NCI-H2081 treated with DMSO at 0.1 percent for 48 hours (cell line): ENCODE measurements at places on chromosomes 2 and 18.

GRCh38 chr2:232976666-232977437 is 36.2 kb downstream of the NGEF start:
- DNase-seq = no peak

- DNase-seq = peak; percentile 73
These were observed at the start of gene ALMS1 for GRCh38 chr2:73385504-73386341. Gene ALMS1 (plus strand): TSS chr2:73385836. CDS start chr2:73385869, 33 bp downstream.

GRCh38 chr18:10526561-10526949 is 728 bp downstream of the NAPG start:
- DNase-seq = no peak

- DNase-seq = no peak
These were observed 32.7 kb downstream of the CTLA4 start for GRCh38 chr2:203900253-203900652.

GRCh38 chr2:60551240-60552077 is 2.0 kb downstream of the BCL11A start:
- no peak for DNase-seq

- peak; percentile 74 for DNase-seq
These were observed 87.6 kb downstream of the NRP2 start for GRCh38 chr2:205769879-205770278.

GRCh38 chr2:118310681-118311429 is 222.6 kb downstream of the INSIG2 start:
- no peak for DNase-seq

DNA sequence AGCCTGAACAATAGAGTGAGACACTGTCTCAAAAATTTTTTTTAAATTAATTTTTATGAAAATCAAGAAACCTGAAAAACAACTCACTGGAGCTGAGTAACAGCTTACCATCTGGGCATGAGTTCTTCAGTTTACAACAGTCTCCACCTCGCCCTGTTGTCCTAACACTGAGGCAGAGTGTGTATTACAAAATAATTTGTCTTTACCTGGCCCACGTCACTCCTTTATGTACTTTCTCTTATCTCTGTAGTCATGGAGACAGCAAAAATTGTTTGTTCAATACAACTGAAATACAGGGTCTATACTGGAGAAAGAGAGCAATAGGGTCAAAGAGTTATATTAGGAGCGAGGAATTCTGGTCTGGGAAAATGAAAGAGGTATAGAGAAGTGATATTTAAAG is 48.1 kb downstream of the CYTIP start:
- no peak for DNase-seq

GRCh38 chr18:35547008-35547605 is 34.4 kb upstream of the GALNT1 start:
- no peak for DNase-seq

DNA sequence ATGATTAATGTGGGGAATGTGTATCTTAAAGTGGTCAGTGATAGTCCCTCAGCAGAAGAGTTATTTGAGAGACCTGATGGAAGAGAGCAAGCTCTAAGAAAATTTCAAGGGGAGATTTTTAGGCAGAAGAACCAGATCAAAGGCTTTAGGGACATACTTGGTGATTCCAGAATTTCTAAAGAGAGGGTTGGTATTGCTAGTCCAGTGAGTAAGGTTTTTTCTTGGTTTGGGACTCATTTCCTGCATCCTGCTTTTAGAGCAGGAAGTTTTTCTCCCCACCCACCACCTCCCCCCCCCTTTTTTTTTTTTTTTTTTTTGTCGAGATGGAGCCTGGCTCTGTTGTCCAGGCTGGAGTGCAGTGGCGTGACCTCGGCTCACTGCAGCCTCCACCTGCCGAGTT is 42.7 kb upstream of the DYSF start:
- DNase-seq = no peak

- no peak for DNase-seq
These were observed 4.8 kb downstream of the ITPRIPL1 start for GRCh38 chr2:96329874-96330273.

- DNase-seq = no peak
These were observed 118.4 kb upstream of the REG3G start for GRCh38 chr2:78907089-78907488.

DNA sequence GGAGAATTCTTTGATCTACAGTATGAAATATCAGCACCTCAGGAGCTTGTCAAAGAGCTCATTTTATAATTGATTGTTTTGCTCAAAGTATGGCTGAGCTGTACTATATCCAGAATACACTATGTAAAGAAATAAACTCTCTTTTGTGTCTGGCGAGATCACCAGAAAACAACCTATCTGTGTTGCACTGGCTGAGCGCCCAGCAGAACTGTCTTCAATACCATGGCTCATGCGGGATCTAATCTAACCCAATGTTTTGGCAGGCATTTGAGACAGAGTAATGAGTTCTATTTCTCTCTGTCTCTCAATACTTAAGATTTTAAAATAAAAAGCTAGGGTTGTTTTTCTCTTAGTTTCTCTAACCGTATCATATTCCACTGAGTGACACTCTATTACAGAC is 192.4 kb downstream of the L3MBTL4 start:
- no peak for DNase-seq

GRCh38 chr2:62472312-62472711 is 33.7 kb downstream of the TMEM17 start:
- DNase-seq = no peak

- no peak for DNase-seq
These were observed 516 bp downstream of the EIF2AK2 start for GRCh38 chr2:37156071-37156856.

DNA sequence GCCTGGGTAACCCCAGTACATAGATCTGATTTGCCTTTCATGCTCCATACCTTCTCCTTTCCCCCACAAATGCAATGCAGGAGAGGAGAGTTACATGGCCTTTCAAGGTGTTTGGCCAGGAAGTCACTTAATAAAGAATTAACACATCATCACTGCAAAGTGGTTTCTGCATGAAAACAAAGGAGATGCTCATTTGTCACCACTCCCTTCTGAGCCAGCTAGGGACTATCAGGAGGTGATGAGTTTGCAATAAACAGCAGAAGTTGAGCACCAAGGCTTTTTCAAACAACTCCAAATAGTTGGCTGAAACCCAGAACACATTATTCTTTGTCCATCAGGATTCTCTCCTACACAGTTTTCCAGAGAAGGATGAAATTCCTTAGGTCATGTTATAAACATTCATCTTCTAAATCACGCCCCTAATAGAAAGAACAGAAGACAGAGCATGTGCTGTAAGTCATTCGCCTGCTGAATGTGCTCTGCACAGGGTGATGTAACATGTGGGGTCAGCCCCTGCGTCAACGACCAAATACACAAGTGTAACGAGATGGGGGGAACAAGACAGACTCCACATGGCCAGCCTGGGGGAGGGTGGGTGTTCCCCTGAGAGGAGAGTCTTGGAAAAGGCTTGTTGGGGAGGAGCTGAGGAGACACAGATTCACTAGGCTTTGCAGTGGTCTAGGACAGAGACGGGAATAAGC is 87.3 kb upstream of the RMDN2 start:
- DNase-seq = no peak

DNA sequence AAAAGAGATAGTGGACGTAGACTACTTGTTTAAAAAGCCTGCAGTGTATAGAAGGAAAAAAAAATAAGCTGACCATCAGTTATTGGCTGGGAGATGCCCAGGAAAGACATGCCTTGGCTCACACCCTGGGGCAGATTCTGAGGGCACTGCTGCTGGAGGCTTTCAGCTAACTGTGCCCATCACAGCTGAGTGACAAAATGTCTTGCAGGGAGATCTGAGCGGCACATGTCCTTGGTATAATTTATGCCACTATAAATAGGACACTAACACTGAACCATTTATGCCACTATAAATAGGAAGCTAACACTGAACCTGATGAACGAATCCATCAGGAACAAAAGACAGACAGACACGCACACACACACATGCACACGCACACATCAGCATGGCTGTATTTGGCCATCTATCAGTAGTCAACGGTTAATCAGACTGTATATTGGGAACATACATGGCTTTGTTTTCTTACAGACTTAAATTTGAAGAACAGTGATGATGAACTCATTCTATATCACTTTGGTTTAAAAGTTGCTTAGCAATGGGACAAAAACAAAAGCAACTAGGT is 68.2 kb upstream of the NOSTRIN start:
- no peak for DNase-seq

DNA sequence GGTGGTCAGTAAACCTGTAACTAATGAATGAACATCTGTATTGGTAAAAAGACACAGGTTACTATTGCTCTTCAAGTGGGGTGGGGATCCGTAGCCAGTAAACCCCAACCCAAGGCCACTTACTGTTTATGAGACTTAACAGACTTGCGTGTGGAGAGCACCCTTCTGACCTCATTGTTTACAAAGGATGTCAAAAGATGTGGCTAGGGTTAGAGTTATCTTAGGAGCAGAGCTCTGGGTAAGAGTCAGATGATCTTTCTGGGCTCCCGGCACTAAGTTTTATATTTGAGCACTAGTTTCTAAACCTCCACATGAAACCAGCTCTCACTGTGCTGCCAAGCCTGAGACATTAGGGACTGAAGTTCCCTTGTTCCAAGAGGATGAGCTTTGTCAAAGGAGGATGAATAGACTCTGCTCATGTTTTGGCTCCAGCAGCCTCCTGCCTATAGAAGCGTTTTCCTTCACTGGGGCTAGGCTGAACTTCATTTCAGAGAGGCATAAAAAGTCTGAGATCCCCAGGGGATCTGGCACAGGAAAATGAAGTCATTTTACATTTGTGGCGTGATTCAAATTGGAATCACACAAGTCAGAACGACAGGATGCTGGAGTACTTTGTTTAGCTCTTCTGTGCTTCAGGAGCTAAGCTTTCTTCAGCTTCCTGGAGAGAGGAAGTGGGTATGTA is 403.1 kb upstream of the TRIB2 start:
- no peak for DNase-seq

- no peak for DNase-seq
These were observed 35.8 kb upstream of the PTPN4 start for GRCh38 chr2:119723784-119724467.

DNA sequence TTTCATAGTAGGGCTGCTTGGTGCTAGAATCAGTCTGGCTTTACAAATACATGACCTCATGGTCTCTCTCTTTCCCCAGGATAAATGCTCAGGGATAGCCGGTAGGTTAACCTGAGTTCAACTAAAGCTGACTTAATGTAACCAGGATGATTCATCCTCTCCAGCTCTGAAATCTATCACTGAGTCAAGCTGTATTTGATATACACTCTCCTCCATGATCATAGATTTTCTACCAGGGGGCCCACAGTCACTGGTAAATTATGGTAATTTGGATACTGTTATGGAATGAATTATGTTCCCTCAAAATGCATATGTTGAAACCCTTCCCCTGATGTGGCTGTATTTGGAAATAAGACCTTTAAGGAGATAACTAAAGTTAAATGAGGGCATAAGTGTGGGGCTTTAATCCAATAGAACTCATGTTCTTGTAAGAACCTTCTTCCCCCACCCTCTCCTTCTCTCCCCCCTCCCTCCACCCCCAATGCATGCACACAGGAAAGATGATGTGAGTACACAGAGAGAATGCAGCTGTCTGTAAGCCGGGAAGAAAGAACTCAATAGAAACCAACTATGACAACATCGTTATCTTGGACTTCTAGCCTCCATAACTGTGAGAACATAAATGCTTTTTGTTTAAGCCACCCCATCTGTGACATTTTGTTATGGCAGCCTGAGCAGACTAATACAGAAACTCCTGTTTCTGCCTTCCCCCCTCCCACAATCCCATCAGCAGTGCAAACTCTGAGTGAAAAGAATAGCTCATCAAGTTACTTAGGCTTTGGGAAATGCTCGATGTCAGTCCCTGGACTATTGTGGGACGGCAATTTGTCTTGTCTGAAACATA is 134.9 kb upstream of the KYNU start:
- DNase-seq = no peak

DNA sequence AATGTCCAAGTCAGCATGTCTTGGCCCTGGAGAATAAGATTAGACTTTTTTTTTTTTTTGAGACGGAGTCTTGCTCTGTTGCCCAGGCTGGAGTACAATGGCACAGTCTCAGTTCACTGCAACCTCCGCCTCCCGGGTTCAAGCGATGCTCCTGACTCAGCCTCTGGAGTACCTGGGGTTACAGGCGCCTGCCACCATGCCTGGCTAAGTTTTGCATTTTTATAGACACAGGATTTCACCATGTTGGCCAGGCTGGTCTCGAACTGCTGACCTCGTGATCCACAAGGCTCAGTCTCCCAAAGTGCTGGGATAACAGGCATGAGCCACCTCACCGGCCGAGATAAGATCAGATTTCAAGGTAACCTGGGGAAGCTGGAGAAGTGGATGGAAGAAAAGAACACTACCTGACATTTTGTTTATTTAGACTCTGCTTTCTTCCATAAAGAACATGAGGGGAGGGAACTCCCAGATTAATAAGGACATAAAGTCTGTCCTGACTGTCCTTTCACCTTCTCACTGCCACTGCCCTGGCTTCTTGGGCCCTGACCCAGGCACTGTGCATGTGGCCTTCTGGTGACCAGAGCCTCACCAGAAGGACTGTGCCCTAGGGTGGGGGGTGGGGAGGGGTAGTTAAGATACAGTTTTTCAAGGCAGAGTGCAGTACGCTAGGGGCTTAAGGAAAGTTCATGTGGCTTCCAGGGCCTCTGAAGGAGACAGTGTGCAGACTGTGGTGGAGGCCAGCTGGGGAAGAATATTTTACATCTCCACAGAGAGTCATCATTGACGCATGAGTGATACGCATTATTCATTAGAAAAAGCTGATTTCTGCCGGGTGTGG is 4.8 kb upstream of the IMPA2 start:
- DNase-seq = no peak

- DNase-seq = no peak
These were observed 87.3 kb upstream of the TLK1 start for GRCh38 chr2:171247741-171248662.

DNA sequence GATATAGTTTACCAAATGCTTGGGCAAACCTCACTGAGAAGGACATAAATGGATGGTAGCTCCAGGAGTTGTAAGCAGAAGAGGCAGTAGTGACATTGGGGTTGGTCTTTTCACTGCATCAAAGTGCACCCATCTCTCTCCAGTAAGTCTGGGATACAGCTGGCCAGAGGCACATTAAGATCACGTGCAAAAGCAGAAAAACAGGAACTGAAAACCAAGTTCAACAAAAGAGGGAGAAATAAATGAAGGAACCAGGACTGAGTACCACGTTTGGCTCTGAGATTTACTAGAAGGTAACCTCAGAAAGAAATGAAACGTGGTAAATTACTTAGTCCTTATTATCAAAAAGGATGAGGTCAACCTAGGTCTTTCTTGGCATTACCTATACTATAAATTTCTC is 259.2 kb downstream of the OSR1 start:
- no peak for DNase-seq
